ENCODE measurements at places on chromosomes 11 and 22. TPM values are rescaled to one million over a fixed set of nuclear protein-coding genes. Genes with fewer than 3 reads are reported as not detected.

Gene C11orf16
- total RNA-seq: not detected

Gene DEUP1
- total RNA-seq: 0.57 TPM

Gene ZNF214
- total RNA-seq: 14.2 TPM

- DNase-seq: peak; percentile 76
- no peak overlapping the region for H3K4me3 ChIP-seq
- H3K27me3 ChIP-seq: no peaks in the 10 kb centered on the region
Measured at GRCh38 chr11:63917692-63918506, 935 bp upstream of the RCOR2 start.

GRCh38 chr22:49423125-49423650 lies 404.5 kb downstream of the BRD1 start:
- peak; percentile 28 for DNase-seq
- no peak overlapping the region for H3K27ac ChIP-seq
- H3K4me1 ChIP-seq: no peaks in the 10 kb centered on the region
- no peaks in the 10 kb centered on the region for H3K27me3 ChIP-seq

GRCh38 chr11:61516191-61516590 lies 7.6 kb downstream of the LRRC10B start:
- H3K36me3 ChIP-seq: no peaks in the 10 kb centered on the region
- H3K27me3 ChIP-seq: no peaks in the 10 kb centered on the region
- no peak overlapping the region for H3K4me3 ChIP-seq
- no peak overlapping the region for H3K27ac ChIP-seq

DNA sequence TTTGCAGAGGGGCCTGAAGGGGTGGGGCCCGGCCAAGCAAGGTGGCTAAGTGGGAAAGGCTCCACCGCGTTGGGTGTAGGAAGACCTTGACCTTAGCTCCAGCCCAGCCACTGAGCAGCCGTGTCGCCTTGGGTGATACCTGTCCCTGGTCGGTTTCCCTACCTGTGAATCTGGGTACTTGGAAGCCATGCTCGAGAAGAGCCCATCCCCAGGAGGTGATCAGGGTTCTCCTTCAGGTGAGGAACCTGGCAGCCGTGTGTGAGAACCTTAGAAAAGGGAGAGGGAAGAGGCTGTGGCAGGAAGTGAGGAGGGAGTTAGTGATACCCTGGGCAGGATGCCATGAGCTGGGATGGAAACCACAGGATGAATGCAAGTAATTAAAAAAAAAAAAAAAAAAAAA lies 21.6 kb downstream of the PPARA start:
- no peaks in the 10 kb centered on the region for H3K27me3 ChIP-seq
- DNase-seq: no peak
- peaks cover 22% of the 10 kb centered on the region for H3K4me1 ChIP-seq

DNA sequence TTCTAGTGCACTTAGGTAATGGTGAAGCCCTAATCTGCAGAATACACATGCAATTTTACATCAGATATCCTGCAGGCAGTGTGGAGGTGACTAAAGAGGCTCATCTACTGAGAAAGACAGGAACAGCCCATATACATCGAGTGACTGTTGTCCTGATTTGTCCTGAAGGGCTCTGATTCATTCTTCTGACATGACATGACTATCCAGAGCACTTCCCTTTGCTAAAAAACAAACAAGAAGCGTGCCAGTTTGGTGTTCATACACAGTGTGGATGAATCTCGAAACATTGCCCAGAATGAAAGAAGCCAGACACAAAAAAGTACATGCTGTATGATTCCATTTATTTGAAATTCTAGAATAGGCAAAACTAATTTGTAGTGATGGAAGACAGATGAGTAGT lies 48.0 kb upstream of the AMPD3 start:
- no peaks in the 10 kb centered on the region for H3K27me3 ChIP-seq
- DNase-seq: no peak
- H3K4me1 ChIP-seq: peaks cover 26% of the 10 kb centered on the region
- H3K4me3 ChIP-seq: no peak overlapping the region

DNA sequence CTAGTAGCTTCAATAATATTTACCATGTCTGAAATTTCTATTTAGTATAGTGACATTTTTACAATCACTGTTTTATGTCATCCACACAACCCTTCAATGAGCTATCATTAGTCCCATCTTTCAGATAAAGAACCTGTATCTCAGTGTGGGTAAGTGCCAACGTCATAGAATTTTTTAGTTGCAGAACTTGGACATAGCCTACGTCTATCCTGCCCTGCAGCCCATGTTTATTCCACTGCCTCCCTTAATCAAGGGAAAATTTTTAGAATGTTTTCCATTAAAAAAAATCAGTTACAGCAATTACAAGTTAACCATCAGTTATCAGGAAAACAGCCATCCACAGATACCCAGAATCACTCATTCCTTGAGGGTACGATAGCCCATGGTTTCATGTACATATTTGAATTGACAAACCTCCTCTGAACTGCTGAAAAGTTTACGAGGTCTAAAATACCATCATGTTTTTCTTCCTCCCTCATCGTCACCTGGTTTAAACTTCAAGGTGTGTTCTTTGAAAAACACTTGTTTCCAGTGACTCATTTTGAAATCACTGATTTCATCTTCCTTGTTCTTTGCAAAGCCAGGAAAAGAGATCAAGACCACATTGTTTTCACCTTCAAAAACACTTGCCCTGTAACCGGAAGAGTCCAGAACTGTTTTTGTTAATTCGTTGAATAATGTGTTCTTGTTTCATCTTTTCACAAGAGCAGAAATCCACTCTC lies 100.9 kb downstream of the FAM76B start:
- no peak overlapping the region for H3K27ac ChIP-seq
- no peaks in the 10 kb centered on the region for H3K36me3 ChIP-seq

DNA sequence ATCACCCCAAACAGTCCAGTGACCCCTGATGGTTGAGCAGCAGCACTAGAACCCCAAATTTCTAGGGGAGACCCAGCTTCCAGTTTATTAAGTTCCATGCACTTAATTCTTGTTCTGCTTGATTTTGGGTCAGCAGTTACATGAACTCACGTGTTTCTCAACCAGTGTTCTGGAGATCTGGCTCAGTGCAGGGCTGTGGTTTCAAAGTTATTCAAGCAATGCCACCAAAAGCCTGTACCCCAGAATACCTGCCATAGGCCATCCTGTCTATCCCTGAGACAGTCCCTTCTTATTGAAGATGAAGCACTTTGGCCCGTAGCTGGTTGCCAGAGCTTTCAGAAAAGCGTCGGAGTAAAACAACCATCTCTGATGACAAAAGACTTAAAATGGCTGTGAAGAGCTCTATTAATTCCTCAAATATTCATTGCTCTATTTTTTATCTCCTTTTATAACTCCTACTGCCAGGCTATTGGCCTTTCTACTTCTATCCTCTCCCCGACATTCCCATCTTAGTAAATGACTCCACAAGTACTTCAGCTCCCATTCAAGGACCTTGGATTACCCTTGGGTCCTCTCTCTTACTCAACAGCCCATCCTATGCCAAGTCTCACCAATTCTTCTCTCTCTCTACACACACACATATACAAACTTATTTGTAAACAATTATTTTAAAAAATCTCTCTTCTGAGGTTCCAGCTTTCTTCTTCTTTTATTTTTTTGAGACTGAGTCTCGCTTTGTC lies 18.0 kb upstream of the VPREB1 start:
- no peaks in the 10 kb centered on the region for H3K27me3 ChIP-seq
- H3K36me3 ChIP-seq: no peaks in the 10 kb centered on the region
- H3K4me1 ChIP-seq: no peaks in the 10 kb centered on the region
- DNase-seq: peak; percentile 2
- H3K4me3 ChIP-seq: no peak overlapping the region
- H3K27ac ChIP-seq: no peak overlapping the region

- H3K36me3 ChIP-seq: no peaks in the 10 kb centered on the region
- H3K4me3 ChIP-seq: no peak overlapping the region
- H3K27me3 ChIP-seq: no peaks in the 10 kb centered on the region
- H3K4me1 ChIP-seq: no peaks in the 10 kb centered on the region
- no peak for DNase-seq
Measured at GRCh38 chr22:48403521-48404403, 1423.9 kb downstream of the BRD1 start.

- DNase-seq: no peak
- no peaks in the 10 kb centered on the region for H3K27me3 ChIP-seq
- no peak overlapping the region for H3K27ac ChIP-seq
- H3K36me3 ChIP-seq: no peaks in the 10 kb centered on the region
Measured at GRCh38 chr11:127109796-127110480, 109.4 kb upstream of the KIRREL3 start.

- H3K36me3 ChIP-seq: no peaks in the 10 kb centered on the region
- H3K4me1 ChIP-seq: no peaks in the 10 kb centered on the region
- H3K4me3 ChIP-seq: no peak overlapping the region
- no peak overlapping the region for H3K27ac ChIP-seq
- DNase-seq: no peak
- no peaks in the 10 kb centered on the region for H3K27me3 ChIP-seq
Measured at GRCh38 chr11:132111316-132111715, 740.9 kb downstream of the NTM start.

GRCh38 chr11:73784734-73785133 lies 2.9 kb upstream of the MRPL48 start:
- H3K27ac ChIP-seq: peak overlapping the region; percentile 20
- no peak overlapping the region for H3K4me3 ChIP-seq
- no peaks in the 10 kb centered on the region for H3K36me3 ChIP-seq
- DNase-seq: no peak
- H3K27me3 ChIP-seq: no peaks in the 10 kb centered on the region

DNA sequence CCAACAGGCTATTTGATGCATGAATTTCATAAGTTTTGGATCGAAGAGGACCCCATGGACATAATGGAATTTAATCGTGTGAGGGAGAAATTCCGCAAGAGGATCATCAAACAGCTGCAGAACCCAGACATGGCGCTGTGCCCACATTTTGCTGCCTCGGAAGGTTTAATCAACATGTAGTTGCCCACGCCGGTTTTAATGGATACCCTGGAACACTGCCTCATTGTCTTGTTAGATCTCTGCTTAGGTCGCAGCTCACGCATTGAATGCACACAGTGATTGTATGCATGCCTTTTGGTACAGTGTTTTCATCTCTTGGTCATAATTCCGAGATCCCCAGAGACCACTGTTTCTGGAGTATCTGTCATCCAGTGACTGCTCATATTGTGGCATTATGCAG lies 46.8 kb downstream of the SLN start:
- H3K36me3 ChIP-seq: no peaks in the 10 kb centered on the region
- H3K27me3 ChIP-seq: no peaks in the 10 kb centered on the region
- no peak for DNase-seq
- H3K4me1 ChIP-seq: no peaks in the 10 kb centered on the region
- H3K27ac ChIP-seq: no peak overlapping the region
